ENCODE measurements at places on chromosomes 1 and 21.
A peak's percentile ranks its signal among the peaks of the same experiment; 100 is the strongest.

- peak; percentile 89 for DNase-seq
Observed at GRCh38 chr1:156705918-156706656, 704 bp upstream of the CRABP2 start.

GRCh38 chr1:220184506-220184905 lies 87.7 kb downstream of the RAB3GAP2 start:
- no peak for DNase-seq

DNA sequence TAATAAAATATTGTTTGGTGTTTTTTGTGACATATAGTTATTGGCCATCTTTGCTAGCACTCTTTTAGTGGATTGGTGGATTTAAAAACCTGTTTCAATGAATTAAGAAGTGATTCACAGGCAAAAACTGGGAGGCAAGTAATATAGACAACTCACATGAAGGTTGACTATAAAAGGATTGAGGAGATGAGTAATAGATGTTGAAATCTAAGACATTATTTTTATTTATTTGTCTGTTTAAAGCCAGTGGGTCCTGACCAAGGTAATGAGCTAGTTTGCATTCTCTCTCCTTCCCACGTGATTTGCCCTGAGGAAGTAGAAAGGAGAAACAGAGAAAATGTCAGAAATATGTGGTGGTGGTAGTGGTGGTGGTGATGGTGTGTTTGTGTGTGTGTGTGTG lies 351.5 kb upstream of the ZP4 start:
- DNase-seq, result no peak

DNA sequence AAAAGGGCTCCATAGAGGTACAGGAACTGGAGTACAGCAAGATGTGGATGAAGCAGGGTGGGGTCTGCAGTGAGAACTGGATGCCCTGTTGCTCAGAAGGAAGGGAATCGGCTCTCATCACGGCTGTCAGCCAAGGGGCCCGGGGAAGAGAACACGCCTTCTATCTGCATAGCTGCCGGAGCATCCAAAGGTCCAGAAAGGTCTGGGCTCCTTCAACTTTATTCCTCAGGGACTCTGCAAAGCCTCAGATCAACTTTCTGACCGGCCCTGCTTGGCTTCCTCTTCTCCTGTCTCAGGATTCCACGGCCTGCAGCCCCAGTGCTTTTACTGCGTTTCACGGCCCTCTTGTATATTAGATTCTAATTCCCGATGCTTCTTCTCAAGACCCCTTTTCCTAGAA lies 34.8 kb downstream of the KRTAP19-8 start:
- DNase-seq, result no peak

DNA sequence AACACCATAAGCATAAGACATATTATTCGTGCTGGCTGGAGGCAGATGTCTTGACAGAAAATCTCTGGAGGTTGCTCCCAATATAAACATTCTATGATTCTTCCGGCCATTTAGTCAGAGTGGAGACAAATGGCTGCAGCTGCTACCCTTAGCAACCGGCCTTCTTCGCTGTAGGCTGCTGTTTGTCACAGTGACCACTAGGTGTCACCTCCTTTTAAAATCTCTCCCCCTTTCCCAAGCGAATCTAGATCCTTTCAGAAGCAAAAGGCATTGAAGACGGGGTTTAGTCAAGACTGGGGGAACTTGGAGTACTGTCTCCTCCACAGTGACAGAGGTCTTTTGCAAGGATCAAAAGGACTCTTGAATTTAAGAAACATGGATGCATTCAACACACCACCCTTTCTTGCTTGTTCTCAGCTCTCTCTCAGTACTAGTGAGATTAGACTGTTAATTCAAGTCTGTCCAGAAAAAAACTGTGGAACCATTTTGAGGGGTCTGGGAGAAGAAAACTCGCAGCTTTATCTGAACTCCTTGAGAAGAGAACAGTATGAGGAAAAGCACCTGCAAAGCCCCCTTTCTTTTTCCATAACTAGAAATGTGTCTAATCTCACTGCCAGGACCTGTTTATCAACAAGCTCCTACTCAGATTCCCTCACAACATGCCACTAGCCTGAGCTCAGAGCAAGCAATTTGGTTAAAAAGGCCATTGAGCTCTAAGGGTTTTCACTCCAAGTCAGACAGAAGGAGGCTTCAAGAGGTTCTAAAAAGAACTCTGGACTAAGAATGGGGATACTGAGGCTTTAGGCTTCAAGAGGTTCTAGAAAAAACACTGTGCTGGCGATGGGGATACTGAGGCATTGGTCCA lies 408.3 kb upstream of the PLXNA2 start:
- no peak for DNase-seq

DNA sequence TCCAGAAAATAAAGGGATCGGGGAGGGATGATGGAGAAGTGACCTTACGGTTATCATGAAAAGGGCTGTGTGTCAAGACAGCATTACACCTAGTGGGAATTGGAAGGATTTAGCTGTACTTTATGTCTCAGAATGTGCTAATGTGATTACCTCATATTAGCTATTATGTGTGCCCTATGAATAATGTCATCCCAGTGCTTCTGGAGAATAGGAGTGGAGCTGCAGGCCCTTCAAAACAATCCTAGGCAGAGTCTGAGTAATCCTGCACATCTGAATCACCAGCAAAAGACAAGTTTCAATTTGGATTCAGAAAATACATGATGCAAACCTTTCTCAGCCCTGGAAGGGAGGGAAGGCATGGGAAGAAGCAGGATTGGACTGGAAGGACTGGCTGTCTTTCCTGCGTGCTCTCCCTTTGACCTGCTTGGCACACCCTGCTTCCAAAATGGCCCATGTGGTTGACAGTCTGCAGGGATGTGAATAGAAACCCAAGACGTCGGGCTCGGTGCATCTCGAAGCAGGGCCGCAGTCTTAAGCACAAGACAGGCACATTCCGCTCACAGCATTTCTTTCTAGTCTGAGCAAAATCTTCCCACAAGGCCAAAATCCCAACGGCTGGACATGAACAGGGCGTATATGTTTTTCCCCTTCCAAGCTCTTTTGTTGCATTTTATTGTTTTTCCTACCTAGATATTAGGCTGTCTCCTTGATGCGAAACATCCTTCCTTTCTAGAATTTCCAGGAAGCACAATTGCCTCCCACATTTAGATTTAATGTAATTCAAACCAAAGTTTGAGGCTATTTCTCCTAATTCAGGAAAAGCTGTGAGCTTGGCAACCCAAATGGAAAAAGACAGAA lies 54.3 kb upstream of the TARBP1 start:
- DNase-seq, result peak; percentile 21

DNA sequence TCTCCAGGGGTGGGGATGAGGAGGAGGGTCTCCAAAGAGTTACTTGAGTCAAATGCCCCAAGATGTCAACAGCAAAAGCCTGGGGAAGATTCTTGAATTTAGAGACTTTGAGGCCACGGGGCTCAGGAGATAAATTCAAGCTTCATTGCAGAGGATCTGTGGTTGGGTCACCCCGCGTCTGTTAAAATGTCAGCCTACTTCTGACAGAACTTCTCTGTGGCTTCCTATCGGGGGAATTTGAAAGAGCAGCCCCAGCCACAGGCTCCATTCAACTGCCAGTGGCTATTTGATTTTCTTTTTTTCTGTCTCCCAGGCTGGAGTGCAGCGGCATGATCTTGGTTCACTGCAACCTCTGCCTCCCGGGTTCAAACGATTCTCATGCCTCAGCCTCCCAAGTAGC lies 62.5 kb upstream of the EFHD2 start:
- no peak for DNase-seq

- DNase-seq, result no peak
Observed at GRCh38 chr1:230407351-230407750, 18.8 kb downstream of the PGBD5 start.

DNA sequence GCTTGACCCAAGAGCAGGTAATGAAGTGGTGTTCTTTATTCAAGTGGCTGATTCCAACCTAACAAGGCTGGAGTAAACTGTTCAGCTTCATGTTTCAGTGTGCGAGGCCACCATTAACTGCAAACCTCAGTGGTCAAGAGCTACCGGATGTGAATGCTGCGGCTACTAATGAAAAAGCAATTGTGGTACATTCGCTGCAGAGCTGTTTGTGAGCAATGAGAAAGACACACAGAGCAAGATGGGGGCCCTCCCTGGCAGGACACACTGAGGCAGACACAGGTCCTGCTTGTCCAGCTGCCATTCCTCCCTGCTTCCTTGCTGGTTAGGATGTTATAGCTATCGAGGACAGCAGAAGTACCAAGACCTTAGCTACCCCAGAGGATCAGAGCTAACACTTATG lies 26.1 kb downstream of the SYF2 start:
- DNase-seq, result no peak

GRCh38 chr1:201253411-201253810 lies 29.9 kb upstream of the PKP1 start:
- DNase-seq, result peak; percentile 55

DNA sequence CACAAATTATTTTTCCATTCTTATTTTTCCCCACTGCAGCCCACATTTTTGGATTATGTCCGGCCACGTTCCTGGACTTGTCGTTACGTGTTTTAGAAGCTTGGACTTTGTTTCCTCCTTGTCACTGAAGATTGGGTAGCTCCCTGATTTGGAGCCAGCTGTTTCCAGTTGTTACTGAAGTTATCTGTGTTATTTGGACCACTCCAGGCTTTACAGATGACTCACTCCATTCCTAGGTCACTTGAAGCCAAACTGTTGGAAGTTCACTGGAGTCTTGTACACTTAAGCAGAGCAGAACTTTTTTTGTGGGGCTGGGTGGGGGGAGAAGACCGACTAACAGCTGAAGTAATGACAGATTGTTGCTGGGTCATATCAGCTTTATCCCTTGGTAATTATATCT lies 12.2 kb upstream of the AXDND1 start:
- DNase-seq, result no peak
